MV-4-11 (cell line): ENCODE measurements at places on chromosomes 11 and 22.

DNA sequence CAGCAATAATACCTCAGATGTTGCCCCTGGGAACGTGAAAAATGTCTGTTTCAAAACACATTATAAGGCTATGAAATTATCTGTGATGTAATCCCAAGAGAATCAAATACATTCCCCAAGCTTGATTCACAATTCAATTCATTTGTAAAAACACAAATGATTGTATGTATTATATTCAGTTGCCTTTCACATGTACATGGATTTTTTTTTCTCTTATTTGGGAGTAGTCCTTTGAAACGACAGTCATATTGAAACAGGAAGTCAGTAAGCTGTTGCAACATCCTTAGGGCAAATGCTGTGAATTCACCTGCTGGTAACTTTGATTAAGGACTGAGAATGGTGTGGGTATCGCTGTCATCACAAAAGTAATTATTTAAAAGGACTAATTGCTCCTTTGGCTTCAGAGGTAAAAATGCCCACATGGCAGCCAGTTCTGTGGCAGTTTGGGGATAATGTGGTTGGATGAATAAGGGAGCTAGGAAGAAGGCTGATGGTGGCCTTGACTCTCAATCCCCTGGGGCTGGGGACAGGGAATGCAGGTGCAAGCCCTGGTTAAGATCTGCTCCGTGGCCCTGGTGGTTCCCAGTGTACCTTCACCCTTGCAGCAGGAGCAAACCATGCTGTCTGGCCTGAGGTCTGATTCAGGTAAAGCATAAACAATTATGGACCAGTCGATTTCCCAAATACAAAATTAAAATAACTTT lies 13.2 kb downstream of the EHF start:
- DNase-seq = peak; percentile 87

GRCh38 chr11:24478718-24479117 lies 18.1 kb upstream of the LUZP2 start:
- DNase-seq = no peak

DNA sequence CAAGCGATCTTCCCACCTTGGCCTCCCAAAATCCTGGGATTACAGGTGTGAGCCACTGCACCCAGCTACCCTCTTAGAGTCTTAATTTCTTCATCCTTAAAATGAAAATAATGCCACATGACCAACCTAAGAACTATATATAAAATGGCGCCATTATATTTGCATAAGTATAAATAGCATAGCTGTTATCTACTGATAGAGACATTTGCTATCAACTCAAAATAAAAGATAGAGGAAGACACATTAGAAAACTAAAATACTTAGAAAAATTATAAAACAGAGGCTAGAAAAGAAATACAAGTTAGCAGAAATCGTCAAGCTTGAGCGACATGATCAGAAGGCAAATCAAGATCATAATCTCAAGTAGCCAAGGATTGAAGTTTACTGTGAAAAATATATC lies 6.2 kb downstream of the FAM168A start:
- DNase-seq = no peak

DNA sequence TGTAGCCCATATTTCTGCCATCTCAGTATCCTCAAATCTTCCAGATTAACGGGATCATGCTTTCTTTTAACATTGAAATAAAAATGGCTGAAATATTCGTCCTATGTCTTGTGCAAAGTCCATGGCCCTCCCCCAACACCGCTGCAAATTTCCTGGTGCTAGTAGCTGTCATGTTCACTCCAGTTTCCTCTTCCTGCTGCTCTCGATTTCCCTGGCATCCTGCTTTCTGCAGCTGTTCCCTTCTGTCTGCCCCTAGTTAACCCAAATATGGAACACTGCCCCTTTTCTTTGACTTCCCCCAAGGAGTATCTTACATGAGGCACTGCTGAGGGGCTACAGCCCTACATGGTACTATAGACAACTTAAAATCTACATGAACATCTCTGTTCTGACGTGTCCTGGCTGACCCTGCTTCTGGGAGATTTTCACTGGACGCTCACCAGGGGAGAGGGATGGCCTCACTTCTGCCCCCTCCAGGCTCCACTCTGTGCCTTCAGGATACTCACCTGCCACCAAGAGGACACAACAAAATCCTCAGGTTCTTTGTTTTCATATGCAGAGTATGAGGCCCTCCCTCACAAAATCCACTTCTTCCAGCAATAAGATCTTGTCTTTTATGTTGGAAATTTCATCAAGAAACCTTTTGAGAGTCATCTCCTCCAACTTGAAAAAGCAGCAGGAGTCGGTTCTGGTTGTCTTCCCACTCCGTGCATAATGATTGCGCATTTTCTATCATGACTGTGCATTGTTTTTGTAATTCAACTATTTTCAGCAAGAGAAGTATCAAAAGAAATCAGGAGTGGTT lies 29.5 kb upstream of the SCUBE2 start:
- DNase-seq = no peak

- DNase-seq = no peak
Observed at GRCh38 chr11:119713359-119714040, 15.5 kb downstream of the NECTIN1 start.

GRCh38 chr22:38947321-38948140 lies 9.9 kb upstream of the APOBEC3A start:
- DNase-seq = peak; percentile 89

- no peak for DNase-seq
Observed at GRCh38 chr11:92830377-92831155, 138.9 kb upstream of the MTNR1B start.

DNA sequence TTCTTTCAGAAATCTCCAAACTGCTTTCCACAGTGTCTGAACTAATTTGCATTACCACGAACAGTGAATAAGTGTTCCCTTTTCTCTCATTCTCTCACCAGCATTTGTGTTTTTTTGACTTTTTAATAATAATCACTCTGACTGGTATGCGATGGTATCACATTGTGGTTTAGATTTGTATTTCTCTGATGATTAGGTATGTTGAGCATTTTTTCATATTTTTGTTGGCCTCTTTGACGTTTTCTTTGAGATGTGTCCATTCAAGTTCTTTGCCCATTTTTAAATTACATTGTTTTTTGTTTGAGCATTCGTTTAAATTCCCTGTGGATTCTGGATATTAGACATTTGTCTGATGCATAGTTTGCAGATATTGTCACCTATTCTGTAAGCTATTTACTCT lies 1639.6 kb upstream of the TENM4 start:
- no peak for DNase-seq

DNA sequence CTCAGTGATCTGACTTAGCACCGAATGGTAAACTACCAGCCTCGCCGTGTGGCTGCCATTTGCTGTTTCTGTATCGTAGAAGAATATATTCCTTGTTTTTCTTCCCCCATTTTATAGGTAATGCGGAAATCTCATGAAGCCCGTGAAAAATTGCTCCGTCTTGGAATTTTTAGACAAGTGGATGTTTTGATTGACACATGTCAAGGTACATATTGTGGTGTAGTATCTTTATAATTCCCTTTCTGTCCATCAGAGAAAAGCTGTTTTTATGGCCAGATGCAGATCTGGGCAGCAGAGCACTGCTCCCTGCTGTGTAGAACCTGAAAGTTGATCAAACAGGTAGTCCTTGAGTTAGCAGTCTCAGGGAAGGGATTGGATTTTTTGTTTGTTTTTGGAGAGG lies 13.4 kb downstream of the SAMM50 start:
- DNase-seq = no peak

DNA sequence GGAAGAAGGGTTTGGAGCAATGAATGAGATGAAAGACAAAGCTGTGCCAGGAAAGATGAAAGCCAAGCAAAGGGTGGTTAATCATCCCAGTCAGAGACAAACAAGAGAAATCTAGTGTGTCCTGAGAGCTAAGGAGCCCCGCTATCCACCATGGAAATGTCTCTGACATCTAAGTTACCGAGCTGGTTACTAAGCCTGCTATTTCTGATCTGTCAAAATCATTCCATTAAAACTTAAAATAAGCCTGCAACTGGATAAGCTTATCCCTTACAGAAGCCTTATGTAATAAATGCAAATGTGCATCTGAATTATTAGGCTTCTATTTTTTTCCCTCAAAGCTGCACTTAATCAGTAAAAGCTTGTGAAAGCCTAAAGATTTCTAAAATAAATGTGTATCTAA lies 22.1 kb upstream of the SESN3 start:
- no peak for DNase-seq

- DNase-seq = no peak
Observed at GRCh38 chr11:8757047-8757446, 74.5 kb downstream of the RPL27A start.

DNA sequence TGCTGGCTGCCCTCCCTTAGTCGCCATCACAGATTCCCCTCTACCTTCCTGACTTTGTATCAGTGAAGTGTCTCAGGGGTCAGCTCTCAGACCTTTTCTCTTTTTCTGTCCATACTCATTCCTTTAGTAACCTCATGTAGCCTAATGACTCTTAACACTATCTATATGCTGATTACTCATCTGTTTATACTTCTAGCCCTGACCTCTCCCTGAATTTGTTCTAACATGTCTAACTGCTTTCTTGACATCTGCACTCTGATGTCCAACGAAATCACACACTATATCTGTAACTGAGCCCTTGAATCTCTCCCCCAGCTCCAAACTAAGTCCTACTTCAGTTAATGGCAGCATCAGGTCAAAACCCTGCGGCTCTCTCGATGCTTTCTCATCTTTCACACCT lies 135.8 kb upstream of the TIMP3 start:
- no peak for DNase-seq

DNA sequence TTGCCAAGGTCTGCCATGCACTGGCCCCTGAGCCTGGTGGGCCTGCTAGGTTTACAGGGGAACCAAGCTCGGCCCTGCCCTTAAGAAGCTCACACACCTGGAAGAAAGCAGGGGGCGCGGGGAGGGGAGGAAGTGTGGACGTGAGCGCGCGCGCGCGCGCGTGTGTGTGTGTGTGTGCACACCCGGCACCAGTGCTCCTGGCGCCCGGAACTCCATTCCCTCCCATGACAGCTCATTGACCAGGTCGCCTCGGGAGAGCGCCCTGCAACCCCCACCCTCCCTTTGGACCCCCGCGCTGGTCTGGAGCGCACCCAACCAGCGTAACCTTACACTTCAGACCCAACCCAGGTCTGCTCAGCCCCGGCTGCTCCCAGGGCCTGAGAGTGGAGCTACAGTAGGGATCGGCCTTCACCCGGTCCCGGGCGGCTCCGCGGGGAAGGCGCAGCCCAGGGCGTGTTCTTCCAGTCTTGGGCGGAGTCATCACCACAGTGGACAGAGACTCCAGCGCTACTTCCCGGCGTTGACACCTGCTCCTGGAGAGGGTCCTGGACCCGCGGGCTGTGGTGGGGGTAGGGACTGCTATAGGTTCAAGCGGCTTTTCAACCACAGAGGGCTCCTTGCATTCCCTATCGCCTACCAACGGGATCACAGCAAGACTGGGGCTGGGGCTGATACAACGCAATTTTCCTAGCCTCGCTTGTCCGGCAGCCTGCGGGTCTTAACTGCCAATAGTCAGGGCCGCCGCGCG lies 1.5 kb downstream of the GALNT18 start:
- DNase-seq = no peak

DNA sequence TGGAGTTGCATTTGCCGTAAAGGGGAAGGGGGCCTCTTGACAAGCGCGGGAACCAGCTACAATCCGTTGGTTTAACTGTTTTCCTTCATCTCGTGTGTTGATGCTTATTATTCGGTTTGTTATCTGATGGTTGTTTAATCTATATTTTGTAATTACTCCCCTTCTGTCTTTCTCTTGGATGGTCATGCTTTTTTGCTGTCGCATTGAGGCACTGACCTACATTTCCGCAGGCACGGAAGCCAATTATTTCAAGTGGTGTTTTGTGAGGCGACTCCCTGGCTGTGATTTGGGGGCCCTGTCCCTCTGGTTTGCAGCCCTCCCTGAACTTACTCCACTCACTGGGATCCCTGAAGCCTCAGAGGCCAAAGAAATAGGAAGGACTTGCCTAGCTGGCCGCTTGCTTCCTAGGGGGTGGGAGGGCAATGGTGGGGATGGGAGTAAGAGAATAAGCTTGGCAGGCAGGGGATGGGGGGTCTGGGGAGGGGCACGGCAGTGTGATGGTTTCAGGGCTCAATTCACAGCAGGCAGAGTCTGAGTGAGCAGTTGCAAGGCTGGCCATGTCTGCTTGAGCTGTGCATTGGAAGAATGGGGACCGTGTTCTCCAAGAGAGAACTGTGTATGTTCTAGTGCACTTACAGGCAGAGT lies 165.8 kb upstream of the B3GAT1 start:
- no peak for DNase-seq

- DNase-seq = no peak
Observed at GRCh38 chr11:120394119-120394518, 57.9 kb downstream of the ARHGEF12 start.

GRCh38 chr22:36144886-36145541 lies 15.5 kb downstream of the APOL3 start:
- DNase-seq = peak; percentile 48

GRCh38 chr11:83836065-83836464 lies 549.9 kb upstream of the CCDC90B start:
- no peak for DNase-seq

GRCh38 chr11:2803186-2804091 lies 82.1 kb downstream of the CDKN1C start:
- DNase-seq = no peak
